CD4-positive, alpha-beta T cell (primary cell): ENCODE measurements at places on chromosomes 1 and 21. TPM values are rescaled to one million over a fixed set of nuclear protein-coding genes. Genes with fewer than 3 reads are reported as not detected.

Gene LHX4
- not detected for total RNA-seq

Gene TMEM9
- 16.5 TPM for total RNA-seq

Gene VTCN1
- total RNA-seq = not detected

Gene SIK1
- 314 TPM for total RNA-seq

Gene STUM
- not detected for total RNA-seq

Gene CNKSR1
- 2.3 TPM for total RNA-seq

Gene DNAI4
- total RNA-seq = 8.8 TPM

Gene NPL
- 0.63 TPM for total RNA-seq

Gene OR14C36
- not detected for total RNA-seq

Gene OR2T4
- not detected for total RNA-seq

Gene LCE1D
- not detected for total RNA-seq

Gene PROX1
- total RNA-seq = not detected

Gene AMY1B
- not detected for total RNA-seq

Gene OR6K3
- not detected for total RNA-seq

Gene EFCAB14
- total RNA-seq = 36.8 TPM

Gene IFNLR1
- total RNA-seq = 1.2 TPM

Gene CYP4Z1
- total RNA-seq = not detected

Gene FMO2
- total RNA-seq = not detected

Gene IL19
- not detected for total RNA-seq
